ENCODE measurements at places on chromosomes 13 and 19.

DNA sequence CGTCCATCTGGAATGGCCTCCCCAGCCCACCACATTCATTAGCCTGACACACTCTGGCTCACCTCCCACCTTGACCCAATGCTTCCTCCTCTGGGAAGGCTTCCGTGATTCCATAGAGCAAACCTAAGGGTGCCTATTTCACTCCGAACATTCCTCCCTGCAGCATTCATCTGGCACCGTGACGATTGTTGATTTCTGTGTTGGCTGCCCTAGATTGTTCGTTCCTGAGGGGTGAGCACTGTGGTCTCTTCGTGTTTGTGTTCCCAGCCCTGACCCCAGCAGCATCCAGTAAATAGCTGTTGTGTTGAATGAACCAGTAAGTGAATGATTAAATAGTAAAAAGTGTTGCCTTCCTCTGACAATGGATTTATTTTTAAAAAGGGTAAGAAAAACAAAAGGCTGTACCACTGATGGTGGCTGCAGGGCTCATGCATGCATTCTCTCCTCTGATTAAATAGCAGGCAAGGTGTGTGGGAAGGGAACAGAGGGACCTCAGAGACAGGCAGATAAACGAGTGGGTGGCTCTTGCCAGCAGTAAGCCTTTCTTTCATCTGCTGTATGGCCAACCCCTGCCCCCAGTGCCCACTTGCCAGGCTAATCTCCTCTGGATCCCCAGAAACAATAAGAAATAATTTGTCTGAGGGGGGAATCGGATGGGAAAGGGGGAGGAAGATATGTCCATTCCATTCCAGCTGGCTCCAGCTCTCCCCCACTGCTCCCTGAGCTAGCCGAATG lies 48.4 kb upstream of the CACNA1A start:
- DNase-seq, result no peak
- H3K27me3 ChIP-seq, result peaks cover 39% of the 10 kb centered on the region
- H3K27ac ChIP-seq, result no peak overlapping the region

DNA sequence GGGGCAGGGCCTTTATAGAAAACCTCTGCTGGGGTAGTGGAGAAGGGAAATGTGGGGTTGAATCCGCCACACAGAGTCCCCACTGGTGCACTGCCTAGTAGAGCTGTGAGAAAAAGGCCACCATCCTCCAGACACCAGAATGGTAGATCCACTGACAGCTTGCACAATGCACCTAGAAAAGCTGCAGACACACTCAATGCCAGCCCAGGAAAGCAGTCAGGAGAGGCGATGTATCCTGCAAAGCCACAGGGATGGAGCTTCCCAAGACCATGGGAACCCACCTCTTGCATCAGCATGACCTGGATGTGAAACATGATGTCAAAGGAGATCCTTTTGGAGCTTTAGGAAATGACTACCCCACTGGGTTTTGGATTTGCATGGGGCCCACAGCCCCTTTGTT lies 958.0 kb upstream of the MIR17HG start:
- H3K4me1 ChIP-seq, result no peaks in the 10 kb centered on the region
- no peak overlapping the region for H3K27ac ChIP-seq
- no peak overlapping the region for H3K4me3 ChIP-seq
- no peaks in the 10 kb centered on the region for H3K36me3 ChIP-seq
- no peaks in the 10 kb centered on the region for H3K27me3 ChIP-seq

DNA sequence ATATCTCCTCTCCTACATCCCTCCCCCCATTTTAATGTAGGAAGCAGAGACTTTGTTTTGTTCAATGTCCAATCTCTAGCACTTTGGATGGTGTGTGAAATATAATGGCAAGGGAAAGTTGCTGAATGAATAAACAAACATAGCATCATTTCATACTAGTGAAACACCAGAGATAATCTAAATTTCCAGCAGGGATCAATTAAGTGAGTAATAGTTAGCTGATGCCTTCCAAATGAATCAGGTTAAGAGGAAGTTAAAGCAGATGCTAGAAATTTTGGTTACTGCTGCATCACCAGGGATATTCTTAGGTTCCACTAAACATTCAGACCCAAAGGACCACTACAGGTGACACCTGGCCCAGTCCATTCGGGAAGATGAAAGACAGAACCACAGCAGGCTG lies 8.1 kb downstream of the MRPS31 start:
- peaks cover 53% of the 10 kb centered on the region for H3K36me3 ChIP-seq
- no peaks in the 10 kb centered on the region for H3K4me1 ChIP-seq
- H3K27me3 ChIP-seq, result no peaks in the 10 kb centered on the region
- H3K27ac ChIP-seq, result no peak overlapping the region

GRCh38 chr13:22563272-22563671 lies 617.5 kb upstream of the SGCG start:
- H3K36me3 ChIP-seq, result no peaks in the 10 kb centered on the region
- no peaks in the 10 kb centered on the region for H3K4me1 ChIP-seq
- DNase-seq, result no peak
- no peaks in the 10 kb centered on the region for H3K27me3 ChIP-seq
